SW480 (cell line): ENCODE measurements at places on chromosomes 11 and 22.

DNA sequence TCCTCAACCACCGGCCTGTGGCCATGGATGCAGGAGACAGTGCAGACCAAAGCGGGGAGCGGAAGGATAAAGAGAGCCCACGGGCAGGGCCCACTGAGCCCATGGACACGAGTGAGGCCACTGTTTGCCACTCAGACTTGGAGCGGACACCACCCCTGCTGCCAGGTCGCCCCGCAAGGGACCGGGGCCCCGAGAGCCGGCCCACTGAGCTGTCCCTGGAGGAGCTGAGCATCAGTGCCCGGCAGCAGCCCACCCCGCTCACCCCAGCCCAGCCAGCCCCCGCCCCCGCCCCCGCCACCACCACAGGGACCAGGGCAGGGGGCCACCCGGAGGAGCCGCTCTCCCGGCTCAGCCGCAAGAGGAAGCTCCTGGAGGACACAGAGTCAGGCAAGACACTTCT, 14.5 kb upstream of the SUSD2 start:
- DNase-seq: no peak

- no peak for DNase-seq
These were observed 3.0 kb downstream of the C11orf52 start for GRCh38 chr11:111921541-111922230.

DNA sequence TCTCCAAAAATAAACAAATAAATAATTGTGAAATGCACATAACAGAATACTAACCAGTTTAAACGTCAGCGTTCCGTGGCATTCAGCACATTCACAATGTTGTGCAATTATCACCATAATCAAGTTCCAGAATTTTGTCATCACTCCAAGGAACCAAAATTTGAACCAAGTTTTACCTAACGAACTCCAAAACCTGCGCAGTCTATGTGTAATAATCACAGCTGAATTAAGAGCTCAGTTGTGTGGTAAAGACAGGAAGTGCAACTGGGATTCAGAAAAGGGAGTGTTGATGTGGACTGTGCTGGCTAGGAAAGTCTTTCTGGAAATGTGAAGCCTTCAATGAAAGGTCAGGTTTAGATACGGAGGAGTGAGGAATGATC, 5.4 kb upstream of the MCAM start:
- DNase-seq: no peak

- DNase-seq: no peak
These were observed 31.6 kb downstream of the RBX1 start for GRCh38 chr22:40982482-40983385.

GRCh38 chr11:113690619-113691569, 15.2 kb downstream of the TMPRSS5 start:
- peak; percentile 96 for DNase-seq

DNA sequence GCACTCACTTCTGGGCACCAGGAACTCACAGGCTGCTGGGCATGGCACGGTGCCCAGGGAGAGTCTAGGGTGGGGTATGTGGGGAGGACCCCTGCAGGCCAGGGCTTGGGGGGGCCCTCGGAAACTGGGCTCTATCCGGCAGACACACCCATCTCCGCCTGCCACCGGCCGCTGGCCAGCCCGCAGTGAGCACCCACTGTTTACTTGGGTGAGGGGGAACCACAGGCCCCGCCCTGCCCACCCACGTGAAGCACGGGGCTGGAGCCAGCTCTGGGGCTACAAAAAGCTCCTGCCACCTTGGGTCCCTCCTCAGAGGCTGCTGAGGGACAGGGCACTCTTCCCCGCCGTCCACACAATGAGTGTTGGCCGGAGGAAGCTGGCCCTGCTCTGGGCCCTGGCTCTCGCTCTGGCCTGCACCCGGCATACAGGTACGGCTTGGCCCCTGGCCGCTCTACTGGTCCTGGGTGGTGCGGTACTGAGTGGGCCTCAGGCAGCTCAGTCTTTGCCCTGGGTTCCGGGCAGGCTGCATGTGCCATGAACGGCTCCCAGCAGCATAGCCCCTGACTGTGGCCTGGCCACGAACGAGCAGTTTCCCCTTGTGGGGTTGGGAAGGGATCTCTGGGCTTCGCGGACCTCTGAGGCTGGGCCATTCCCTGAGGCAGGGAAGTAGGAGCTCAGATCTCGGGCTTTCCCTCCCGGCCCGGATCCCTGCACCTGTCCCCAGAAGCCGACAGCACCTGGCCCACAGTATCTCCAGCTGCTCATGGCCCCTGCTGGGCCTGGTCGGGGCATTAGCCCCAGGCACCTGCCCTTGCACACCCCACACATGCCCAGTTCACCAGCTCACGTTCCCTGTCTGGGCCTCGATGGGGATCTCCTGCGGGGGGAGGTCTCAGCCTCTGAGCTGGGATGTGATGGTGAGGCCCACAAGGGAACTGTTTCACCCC, at the start of gene MUC5AC:
TSS of gene MUC5AC (plus strand) at position 309 of the 947 bp plus-strand sequence. CDS start at position 356, 47 bp downstream.
- DNase-seq: no peak

- no peak for DNase-seq
These were observed 16.4 kb upstream of the GRAMD1B start for GRCh38 chr11:123413636-123414035.
